ENCODE measurements at places on chromosomes 1 and 21. TPM values are rescaled to one million over a fixed set of nuclear protein-coding genes. Genes with fewer than 3 reads are reported as not detected.
A peak's percentile ranks its signal among the peaks of the same experiment; 100 is the strongest.

DNA sequence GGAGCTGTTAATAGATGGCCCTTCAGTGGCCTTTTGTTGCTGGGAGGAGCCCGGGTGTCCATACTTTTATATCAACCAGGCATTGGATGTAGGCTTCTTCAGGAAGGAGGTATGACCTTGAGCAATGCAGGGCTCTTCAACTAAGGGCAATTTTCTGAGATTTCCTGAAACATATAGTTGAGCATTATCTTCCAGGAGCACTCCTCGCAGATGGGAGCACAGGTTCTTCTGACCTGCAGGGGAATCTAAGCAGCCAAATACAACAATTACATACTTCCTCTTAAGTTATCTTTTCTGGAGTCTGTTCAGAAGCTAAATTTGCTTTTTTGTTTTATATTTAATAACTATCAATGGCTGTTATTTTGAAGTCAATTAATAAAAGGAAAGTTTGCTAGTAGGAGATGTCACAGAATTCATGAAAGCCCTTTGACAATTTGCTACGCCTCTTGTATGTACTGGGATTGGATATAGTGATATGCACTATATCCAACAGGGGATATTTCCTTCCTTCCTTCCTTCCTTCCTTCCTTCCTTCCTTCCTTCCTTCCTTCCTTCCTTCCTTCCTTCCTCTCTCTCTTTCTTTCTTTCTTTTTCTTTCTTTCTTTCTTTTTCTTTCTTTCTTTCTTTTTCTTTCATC is 422.6 kb upstream of the NEGR1 start:
- DNase-seq = no peak

DNA sequence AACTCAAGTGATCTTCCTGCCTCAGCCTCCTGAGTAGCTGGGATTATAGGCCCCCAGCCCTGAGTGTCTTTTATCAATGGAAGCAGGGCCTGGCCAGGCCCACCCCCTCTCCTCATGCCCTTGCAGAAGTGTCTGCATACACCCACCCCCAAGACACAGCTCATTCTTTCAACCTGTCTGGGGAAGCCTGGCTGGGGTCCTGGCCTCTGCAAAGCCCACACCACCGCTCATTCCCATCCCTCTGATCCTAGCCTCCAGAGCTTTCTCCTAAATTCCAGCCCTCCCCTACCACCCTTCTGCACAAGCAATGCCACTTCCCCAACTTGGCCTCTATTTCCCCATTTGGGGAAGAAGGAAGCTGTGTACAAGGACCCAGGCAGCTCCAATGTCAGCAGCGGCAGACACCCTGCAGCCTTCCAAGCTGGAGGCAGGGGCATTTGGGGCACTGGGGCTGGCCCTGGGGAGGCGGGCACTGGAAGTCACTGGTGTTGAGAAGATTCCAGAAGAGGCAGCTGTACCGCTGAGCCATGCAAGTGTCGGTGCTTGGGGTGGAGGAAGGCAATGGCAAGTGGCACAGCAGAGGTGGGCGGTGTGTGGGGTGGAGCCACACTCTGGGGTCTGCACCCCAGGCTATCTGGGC is 33.7 kb upstream of the ARF1 start:
- no peak for DNase-seq

GRCh38 chr1:208603721-208604120 is 359.5 kb upstream of the PLXNA2 start:
- DNase-seq = no peak

GRCh38 chr1:181423301-181423918 is 59.9 kb upstream of the CACNA1E start:
- peak; percentile 19 for DNase-seq

- DNase-seq = no peak
Measured at GRCh38 chr1:214102907-214103306, 115.1 kb downstream of the PROX1 start.

GRCh38 chr1:55127827-55128343 is 87.3 kb downstream of the USP24 start:
- no peak for DNase-seq

- DNase-seq = no peak
Measured at GRCh38 chr1:208724079-208724478, 479.9 kb upstream of the PLXNA2 start.

DNA sequence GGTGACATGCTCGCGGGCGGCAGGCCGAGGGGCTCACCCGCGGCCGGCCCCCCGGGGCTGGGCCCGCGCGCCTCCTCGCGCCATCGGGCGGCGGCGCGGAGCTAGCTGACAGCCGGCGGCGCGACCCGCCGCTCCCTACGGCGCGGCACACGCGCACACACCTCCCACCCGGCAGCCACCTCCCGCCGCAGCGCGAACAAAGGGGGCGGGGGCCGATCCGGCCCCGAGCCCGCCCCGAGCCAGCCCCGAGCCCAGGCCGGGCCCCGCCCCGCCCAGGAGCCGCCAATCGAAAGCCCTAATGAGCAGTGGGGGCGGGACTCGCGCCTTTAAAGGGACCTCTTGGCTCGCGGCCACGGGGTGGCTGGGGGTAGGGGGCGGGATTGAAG is at the start of gene KIF21B:
Gene KIF21B (minus strand): TSS at position 198 of the 386 bp plus-strand sequence. CDS start 331 bp downstream, outside the sequence.
- peak; percentile 86 for DNase-seq

DNA sequence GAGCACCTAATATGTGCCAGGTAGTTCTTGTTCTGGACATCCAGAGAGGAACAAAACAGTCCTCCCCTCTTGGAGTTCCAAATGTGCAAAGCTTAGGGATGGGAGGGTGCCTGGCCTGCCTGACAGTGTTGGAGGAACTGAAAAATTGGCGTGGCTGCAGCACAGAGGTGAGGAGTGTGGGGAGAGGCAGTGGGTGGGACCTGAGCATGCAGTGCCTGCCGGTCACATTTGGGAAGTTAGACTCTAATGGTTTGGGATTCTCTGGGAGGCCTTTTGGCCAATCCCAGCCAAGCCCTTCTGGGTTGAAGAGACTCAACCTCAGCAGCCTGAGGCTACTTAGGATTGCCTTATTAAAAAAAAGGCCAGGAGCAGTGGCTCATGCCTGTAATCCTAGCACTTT is 2.3 kb upstream of the TCEA3 start:
- DNase-seq = no peak

- no peak for DNase-seq
Measured at GRCh38 chr1:91754348-91754747, 131.6 kb downstream of the TGFBR3 start.

GRCh38 chr1:230067871-230068620 is 1.0 kb downstream of the GALNT2 start:
- no peak for DNase-seq

- DNase-seq = no peak
Measured at GRCh38 chr1:25247829-25248754, 838 bp upstream of the RSRP1 start.

GRCh38 chr1:110719908-110720307 is 45.2 kb upstream of the KCNA3 start:
- DNase-seq = no peak

GRCh38 chr1:178337091-178337706 is 159.6 kb downstream of the CLEC20A start:
- no peak for DNase-seq

DNA sequence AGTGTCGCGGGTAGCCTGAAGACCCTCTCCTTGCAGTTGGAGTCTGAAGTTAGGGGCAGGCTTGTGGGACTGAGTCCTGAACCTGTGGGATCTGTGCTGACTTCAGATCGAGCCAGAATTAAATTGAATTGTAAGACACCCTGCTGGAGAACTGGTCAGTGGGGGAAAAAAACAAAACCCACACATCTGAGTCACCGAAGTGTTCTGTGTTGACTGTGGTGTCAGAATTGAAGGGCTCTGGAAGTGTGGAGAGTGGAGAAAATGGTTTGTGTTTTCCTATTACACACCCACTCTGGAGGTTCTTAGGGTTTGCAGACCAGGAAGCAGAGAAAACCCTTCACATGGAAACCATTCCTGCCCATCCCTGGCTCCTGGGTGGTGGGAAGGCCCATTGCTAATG is 209.5 kb upstream of the GALNT2 start:
- DNase-seq = no peak

DNA sequence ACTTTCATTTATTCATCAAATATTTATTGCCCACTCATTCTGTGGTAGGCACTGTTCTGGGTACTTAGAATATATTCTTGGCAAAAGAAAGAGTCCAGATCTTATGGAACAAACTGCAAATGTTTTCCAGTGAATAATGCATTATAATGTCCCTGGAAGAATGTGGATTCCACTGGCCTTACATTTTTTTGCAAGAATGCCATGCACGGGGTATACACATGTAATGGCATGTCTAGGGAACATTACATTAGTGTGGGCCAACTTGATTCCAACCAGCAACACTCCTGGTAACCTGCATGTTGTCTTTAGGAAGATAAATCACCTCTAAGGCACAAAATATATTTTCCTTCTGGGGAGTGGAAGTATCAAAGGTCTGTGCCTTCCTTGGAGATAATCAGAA is 33.0 kb upstream of the IFI44L start:
- DNase-seq = no peak

- DNase-seq = no peak
Measured at GRCh38 chr1:220448217-220448616, 79.7 kb upstream of the MARK1 start.

DNA sequence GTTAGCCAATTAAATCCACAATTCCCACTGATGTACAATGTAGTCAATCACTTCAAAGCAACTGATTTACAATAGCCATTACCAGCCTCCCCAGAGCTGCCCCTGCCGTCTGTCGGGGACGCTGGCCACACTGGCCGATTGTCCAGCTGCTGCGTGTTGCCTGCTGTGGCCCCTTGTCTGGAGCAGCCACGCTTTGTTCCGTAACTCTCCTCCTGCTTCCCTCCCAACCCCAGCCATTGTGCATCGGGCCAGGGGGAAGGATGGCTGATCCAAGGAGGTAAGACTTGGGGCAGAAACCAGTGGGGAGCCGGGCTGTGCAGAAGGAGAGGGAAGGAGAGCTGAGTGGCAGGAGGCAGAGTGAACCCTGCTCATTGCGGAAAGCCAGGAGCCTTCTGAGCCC is 83.6 kb upstream of the LYST start:
- no peak for DNase-seq

- no peak for DNase-seq
Measured at GRCh38 chr1:155697046-155697445, 8.2 kb downstream of the DAP3 start.

DNA sequence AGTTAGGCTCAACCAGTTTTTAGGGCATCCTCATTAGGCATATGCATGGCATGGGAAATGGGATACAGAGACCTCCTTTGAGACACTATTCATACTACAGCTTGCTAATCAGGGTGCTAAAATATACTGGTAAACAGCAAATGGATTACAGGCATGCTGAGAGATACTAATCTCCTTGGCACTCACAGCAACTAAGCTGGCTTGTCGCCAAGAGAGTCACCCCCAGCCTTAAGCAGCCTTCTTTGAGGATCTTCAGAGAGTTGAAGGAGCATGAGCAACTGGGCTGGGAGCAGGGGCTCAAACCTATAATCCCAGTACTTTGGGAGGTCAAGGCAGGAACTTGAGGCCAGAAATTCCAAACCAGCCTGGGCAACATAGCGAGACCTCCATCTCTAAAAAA is 120.1 kb upstream of the NR5A2 start:
- no peak for DNase-seq

ATF6 gene
- 17.0 TPM for total RNA-seq

NTMT2 gene
- not detected for total RNA-seq

CLIC6 gene
- total RNA-seq = under 0.01 TPM

PCBP3 gene
- total RNA-seq = 7.0 TPM

NR1I3 gene
- not detected for total RNA-seq

EFHD2 gene
- 55.2 TPM for total RNA-seq

IGSF9 gene
- total RNA-seq = 0.54 TPM

CLCNKA gene
- total RNA-seq = not detected

F3 gene
- total RNA-seq = 0.27 TPM

SESN2 gene
- 11.3 TPM for total RNA-seq

TNFRSF4 gene
- total RNA-seq = 4.3 TPM

SLC45A1 gene
- total RNA-seq = 0.27 TPM

CHD5 gene
- total RNA-seq = 0.54 TPM

SERPINC1 gene
- total RNA-seq = under 0.01 TPM
